ENCODE measurements at places on chromosomes 4 and X. TPM values are rescaled to one million over a fixed set of nuclear protein-coding genes. Genes with fewer than 3 reads are reported as not detected.

The TGIF2LX gene
- not detected for total RNA-seq

The DCAF4L1 gene
- 0.24 TPM for total RNA-seq

The GYPE gene
- 0.46 TPM for total RNA-seq

The TASL gene
- total RNA-seq: 2.6 TPM

The TNIP3 gene
- 6.1 TPM for total RNA-seq

The NUDT11 gene
- total RNA-seq: 4.2 TPM

The PDGFRA gene
- total RNA-seq: not detected

The PCDH19 gene
- not detected for total RNA-seq

The SAGE1 gene
- total RNA-seq: not detected

The CT47B1 gene
- total RNA-seq: not detected

The MAPK10 gene
- total RNA-seq: 0.49 TPM

The ARMCX1 gene
- total RNA-seq: 3.3 TPM

The MSANTD1 gene
- 2.5 TPM for total RNA-seq

The TMEM31 gene
- not detected for total RNA-seq

The TLR3 gene
- 0.14 TPM for total RNA-seq

The C1QTNF7 gene
- total RNA-seq: not detected

The H2BW2 gene
- not detected for total RNA-seq

The CT55 gene
- total RNA-seq: not detected

The SPIN2B gene
- total RNA-seq: 10.0 TPM

The HMX1 gene
- total RNA-seq: not detected

The HSD17B11 gene
- total RNA-seq: 22.3 TPM

The RASSF6 gene
- total RNA-seq: 0.07 TPM

The SPRY1 gene
- total RNA-seq: 39.8 TPM

The MAGEC3 gene
- total RNA-seq: not detected

The SMAD1 gene
- 3.1 TPM for total RNA-seq

The MTCP1 gene
- total RNA-seq: 18.5 TPM

The VEGFC gene
- not detected for total RNA-seq

The CTAG2 gene
- not detected for total RNA-seq

The FGD1 gene
- 0.46 TPM for total RNA-seq

The CPLX1 gene
- 1.9 TPM for total RNA-seq

The MAGEH1 gene
- total RNA-seq: 20.6 TPM

The RTL9 gene
- total RNA-seq: 0.14 TPM

The ACSL4 gene
- 48.1 TPM for total RNA-seq

The MAGEA9B gene
- not detected for total RNA-seq
